ENCODE measurements at places on chromosomes 2 and 18.

- no peak for DNase-seq
- no peaks in the 10 kb centered on the region for H3K36me3 ChIP-seq
- no peak overlapping the region for H3K27ac ChIP-seq
- H3K4me3 ChIP-seq = no peak overlapping the region
- peaks cover 16% of the 10 kb centered on the region for H3K4me1 ChIP-seq
Observed at GRCh38 chr2:39623917-39624316, 41.8 kb upstream of the TMEM178A start.

DNA sequence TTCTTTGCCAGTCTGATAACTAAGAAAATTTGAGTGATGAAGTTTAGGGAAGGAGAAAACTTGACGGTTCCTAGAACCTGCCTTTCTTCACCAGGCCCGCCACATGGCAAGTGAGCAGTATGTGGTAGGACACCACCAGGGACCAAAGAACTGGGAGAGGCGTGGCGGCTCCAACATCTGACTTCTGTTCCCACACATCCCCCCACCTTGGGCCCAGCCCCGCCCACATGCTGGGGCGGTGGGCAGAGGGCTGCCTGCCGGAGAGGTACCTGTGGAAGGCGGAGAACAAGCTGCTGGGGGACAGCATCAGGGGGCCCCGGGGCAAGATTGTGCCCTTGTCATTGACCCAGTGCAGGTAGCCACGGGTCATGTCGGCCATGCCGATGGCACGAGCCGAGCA, 75.0 kb downstream of the EMILIN2 start:
- H3K4me3 ChIP-seq = no peak overlapping the region
- H3K4me1 ChIP-seq = peaks cover 3% of the 10 kb centered on the region

- H3K4me1 ChIP-seq = peaks cover 3% of the 10 kb centered on the region
- H3K4me3 ChIP-seq = no peak overlapping the region
- H3K27me3 ChIP-seq = no peaks in the 10 kb centered on the region
- DNase-seq = no peak
- no peak overlapping the region for H3K27ac ChIP-seq
Observed at GRCh38 chr2:215028231-215028630, 110.2 kb downstream of the ABCA12 start.

DNA sequence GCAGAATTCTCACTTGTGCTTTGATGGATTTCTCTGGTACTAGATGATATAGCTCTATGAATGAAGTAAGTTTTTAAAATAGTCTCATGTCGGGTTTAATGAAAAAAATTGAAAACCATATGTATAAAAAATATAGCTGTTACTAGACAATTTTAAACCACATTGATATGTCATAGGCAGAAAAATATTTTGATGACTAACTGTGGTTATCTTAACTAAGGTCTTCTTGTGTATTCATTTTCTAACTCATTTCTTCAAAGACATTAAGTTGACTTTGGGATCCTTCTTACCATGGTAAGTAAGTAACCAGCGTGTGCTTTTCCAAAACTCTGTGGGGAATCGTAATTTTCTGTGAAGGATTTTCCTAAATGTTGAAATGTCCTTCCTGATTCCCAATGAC, 160.9 kb upstream of the COL3A1 start:
- no peak overlapping the region for H3K4me3 ChIP-seq
- H3K27me3 ChIP-seq = no peaks in the 10 kb centered on the region
- H3K36me3 ChIP-seq = no peaks in the 10 kb centered on the region
- DNase-seq = no peak
- H3K27ac ChIP-seq = peak overlapping the region; percentile 80

- H3K27me3 ChIP-seq = no peaks in the 10 kb centered on the region
- H3K4me1 ChIP-seq = peaks cover 5% of the 10 kb centered on the region
- peaks cover 39% of the 10 kb centered on the region for H3K36me3 ChIP-seq
- H3K27ac ChIP-seq = peak overlapping the region; percentile 27
Observed at GRCh38 chr2:74373985-74374384, 6.1 kb downstream of the DCTN1 start.

DNA sequence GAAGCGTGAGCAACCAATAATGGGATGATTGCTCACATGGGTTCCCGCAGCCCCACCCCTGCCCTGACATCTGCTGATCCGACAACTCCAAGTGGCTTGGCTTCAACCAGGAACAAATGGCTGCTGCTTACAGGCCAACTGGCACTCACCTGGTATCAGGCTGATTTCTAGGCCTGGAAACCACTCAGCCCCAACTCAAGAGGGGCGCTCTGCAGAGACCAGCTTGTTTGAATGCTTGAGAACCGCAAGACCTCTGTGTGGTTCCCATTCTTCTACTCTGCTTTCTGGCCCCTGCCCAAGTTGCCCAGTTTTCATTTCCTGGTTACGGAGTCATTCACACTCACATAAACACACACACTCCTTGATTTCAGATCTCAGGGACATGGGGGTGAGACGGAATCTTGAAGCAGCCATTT, 52.0 kb downstream of the TNP1 start:
- H3K27ac ChIP-seq = no peak overlapping the region
- no peaks in the 10 kb centered on the region for H3K27me3 ChIP-seq
- H3K36me3 ChIP-seq = no peaks in the 10 kb centered on the region
- peaks cover 21% of the 10 kb centered on the region for H3K4me1 ChIP-seq
- H3K4me3 ChIP-seq = no peak overlapping the region

- H3K27ac ChIP-seq = peak overlapping the region; percentile 89
- H3K27me3 ChIP-seq = no peaks in the 10 kb centered on the region
- peak overlapping the region; percentile 88 for H3K4me3 ChIP-seq
- H3K4me1 ChIP-seq = peaks cover 22% of the 10 kb centered on the region
Observed at GRCh38 chr18:35971661-35972196, 750 bp upstream of the RMP24 start.

- H3K36me3 ChIP-seq = no peaks in the 10 kb centered on the region
- H3K4me1 ChIP-seq = peaks cover 51% of the 10 kb centered on the region
- no peak for DNase-seq
- no peaks in the 10 kb centered on the region for H3K27me3 ChIP-seq
Observed at GRCh38 chr2:28623582-28624405, 127.8 kb upstream of the PPP1CB start.

DNA sequence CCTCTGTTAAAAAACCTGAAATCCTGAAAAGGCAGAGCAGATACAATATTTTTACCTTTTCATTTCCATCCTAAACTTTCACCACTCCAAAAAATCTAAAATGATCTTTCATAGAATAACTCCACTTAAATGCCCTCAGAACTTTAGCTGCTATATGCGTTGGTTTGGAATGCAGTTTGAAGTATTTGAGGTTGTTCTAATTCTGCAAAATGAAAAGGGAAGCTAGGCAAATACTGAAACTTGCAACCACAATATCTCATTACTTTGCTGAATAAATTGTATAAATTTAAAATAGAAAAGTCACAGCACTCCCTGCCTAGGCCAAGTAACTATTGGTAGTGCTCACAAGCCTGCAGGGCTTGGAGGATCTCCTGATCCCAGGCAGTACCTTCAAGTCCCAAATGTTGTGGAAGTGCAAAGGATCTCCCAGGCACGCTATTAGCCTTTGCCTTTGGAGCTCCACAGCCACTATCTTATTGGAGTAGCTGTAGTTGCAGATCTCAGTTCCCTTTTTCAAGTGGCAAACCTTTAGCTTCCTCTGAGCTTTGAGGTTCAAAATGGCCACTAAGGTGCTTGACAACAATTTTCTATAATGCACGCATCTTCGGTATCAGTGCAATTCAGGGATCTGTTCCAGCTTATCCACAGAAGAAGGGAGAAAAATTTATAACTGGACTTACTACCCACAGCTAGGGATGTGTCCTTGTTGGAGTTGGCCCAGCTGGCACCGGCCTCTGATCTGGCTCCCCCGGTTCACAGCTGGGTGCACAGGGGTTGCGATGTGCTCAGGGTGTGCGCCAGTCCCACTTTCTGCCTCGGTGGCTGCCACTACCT, 43.4 kb upstream of the ANKRD62 start:
- no peak overlapping the region for H3K4me3 ChIP-seq
- H3K36me3 ChIP-seq = no peaks in the 10 kb centered on the region
- H3K27me3 ChIP-seq = no peaks in the 10 kb centered on the region
- H3K4me1 ChIP-seq = no peaks in the 10 kb centered on the region
- no peak for DNase-seq

GRCh38 chr18:29156531-29156930, 979.6 kb upstream of the CDH2 start:
- H3K36me3 ChIP-seq = no peaks in the 10 kb centered on the region
- DNase-seq = no peak
- no peak overlapping the region for H3K4me3 ChIP-seq
- H3K27ac ChIP-seq = no peak overlapping the region
- peaks cover 7% of the 10 kb centered on the region for H3K4me1 ChIP-seq

- H3K4me3 ChIP-seq = no peak overlapping the region
- no peak overlapping the region for H3K27ac ChIP-seq
- peaks cover 20% of the 10 kb centered on the region for H3K36me3 ChIP-seq
- no peaks in the 10 kb centered on the region for H3K4me1 ChIP-seq
Observed at GRCh38 chr18:13067966-13068365, 76.8 kb downstream of the CEP192 start.

GRCh38 chr2:40062381-40062780, 283.3 kb upstream of the THUMPD2 start:
- no peaks in the 10 kb centered on the region for H3K27me3 ChIP-seq
- no peak overlapping the region for H3K27ac ChIP-seq
- no peak overlapping the region for H3K4me3 ChIP-seq
- H3K4me1 ChIP-seq = no peaks in the 10 kb centered on the region
- DNase-seq = no peak
- no peaks in the 10 kb centered on the region for H3K36me3 ChIP-seq

DNA sequence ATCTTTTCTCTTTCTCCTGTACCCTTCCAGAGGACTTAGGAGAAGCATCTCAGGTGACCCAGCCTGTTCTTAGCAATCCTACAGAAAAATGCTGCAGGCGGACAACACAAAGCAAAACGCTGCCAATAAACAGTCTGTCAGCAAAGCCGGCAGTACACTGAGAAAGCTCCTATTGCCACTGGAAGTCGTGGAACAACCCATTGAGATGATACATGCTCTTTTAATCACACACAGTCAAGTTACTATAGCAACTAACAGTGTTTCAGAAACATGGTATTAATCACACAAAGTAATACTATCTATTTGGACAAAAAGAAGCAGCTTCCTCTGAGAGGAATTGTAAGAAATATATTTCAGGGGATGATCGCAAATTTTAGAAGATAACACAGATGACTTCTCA, 10.5 kb downstream of the CTLA4 start:
- no peak overlapping the region for H3K4me3 ChIP-seq
- H3K4me1 ChIP-seq = no peaks in the 10 kb centered on the region
- H3K27ac ChIP-seq = no peak overlapping the region
- no peaks in the 10 kb centered on the region for H3K27me3 ChIP-seq

DNA sequence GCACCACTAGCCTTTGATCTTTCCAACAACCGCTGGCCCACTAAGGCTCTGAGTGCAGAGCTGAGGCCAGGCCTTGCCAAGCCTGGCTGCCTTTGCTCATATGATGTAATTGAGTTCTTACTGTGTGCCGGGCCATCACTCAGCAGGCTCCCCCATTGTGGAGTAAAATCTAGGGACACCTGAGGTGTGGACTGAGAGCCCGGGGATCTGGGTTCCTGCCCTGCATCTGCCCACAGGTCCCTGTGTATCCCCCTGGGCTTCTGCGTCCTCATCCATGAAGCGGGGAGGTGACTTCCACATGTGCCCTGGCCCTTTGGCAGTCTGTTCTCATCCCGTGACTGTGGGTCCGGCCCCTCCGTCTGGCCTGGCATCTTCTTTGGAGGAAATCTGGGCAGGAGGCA, 33.8 kb downstream of the GREB1 start:
- no peak overlapping the region for H3K27ac ChIP-seq
- DNase-seq = no peak
- H3K4me1 ChIP-seq = no peaks in the 10 kb centered on the region
- H3K4me3 ChIP-seq = no peak overlapping the region
- no peaks in the 10 kb centered on the region for H3K27me3 ChIP-seq

GRCh38 chr2:120012363-120012762, 514 bp upstream of the EPB41L5 start:
- no peak for DNase-seq
- H3K27me3 ChIP-seq = no peaks in the 10 kb centered on the region
- H3K36me3 ChIP-seq = no peaks in the 10 kb centered on the region
- H3K4me3 ChIP-seq = peak overlapping the region; percentile 79
- H3K4me1 ChIP-seq = peaks cover 14% of the 10 kb centered on the region
- H3K27ac ChIP-seq = peak overlapping the region; percentile 71

DNA sequence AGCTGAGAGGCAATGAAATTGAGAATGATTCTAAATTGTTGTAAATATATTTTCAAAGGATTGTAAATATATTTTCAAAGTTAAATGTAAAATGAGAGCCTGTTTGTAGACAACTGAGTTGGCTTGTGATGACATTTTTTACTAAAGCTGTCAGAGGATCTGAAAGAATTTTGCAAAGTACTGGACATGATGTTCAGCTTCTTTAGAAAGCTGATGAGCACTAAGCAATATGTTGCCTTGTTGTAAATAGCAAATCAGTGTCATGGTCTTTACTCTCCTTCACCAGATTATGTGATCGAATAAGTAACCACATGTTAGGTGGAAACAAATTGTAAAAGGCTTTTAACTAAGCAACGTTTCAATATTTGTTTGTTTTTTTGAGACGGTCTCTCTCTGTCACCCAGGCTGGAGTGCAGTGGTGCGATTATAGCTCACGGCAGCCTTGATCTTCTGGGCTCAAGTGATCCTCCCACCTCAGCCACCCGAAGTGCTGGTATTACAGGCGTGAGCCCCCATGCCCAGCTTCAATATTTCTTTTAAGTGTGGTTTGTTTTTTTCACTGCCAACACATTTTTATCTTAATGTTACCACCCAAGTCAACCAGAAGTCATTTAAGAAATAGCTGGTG, 44.0 kb downstream of the E2F6 start:
- H3K36me3 ChIP-seq = no peaks in the 10 kb centered on the region
- no peak overlapping the region for H3K4me3 ChIP-seq
- no peaks in the 10 kb centered on the region for H3K27me3 ChIP-seq
- H3K4me1 ChIP-seq = no peaks in the 10 kb centered on the region

DNA sequence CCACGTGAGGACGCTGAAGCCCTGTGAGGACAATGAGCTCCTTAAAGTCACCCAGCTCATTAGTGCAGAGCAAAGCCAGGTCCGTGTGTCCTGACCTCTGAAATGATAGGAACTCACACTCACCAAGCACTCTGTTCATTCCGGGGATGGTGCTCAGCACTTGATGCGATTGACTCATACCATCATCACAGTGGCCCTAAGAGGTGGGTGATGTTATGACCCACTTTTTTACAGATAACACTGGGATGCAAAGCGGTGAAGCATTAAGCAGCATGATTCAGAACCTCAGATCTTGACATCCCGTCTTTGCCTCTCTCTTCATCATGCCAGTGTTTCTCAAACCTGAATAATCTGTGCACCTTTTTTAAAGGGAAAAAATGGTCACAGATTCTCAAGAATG, 234.8 kb downstream of the ALPK2 start:
- no peak overlapping the region for H3K4me3 ChIP-seq
- H3K27me3 ChIP-seq = no peaks in the 10 kb centered on the region
- DNase-seq = no peak
- H3K4me1 ChIP-seq = no peaks in the 10 kb centered on the region
- H3K27ac ChIP-seq = no peak overlapping the region

- no peaks in the 10 kb centered on the region for H3K27me3 ChIP-seq
- no peaks in the 10 kb centered on the region for H3K36me3 ChIP-seq
- DNase-seq = no peak
- no peak overlapping the region for H3K4me3 ChIP-seq
- no peak overlapping the region for H3K27ac ChIP-seq
Observed at GRCh38 chr2:197131558-197131855, 179.1 kb downstream of the ANKRD44 start.
